ENCODE measurements at places on chromosomes 5 and 9.

GRCh38 chr5:157365732-157366131 lies 94.3 kb upstream of the NIPAL4 start:
- DNase-seq, result no peak

- no peak for DNase-seq
Observed at GRCh38 chr5:111537141-111538024, 25.0 kb upstream of the STARD4 start.

DNA sequence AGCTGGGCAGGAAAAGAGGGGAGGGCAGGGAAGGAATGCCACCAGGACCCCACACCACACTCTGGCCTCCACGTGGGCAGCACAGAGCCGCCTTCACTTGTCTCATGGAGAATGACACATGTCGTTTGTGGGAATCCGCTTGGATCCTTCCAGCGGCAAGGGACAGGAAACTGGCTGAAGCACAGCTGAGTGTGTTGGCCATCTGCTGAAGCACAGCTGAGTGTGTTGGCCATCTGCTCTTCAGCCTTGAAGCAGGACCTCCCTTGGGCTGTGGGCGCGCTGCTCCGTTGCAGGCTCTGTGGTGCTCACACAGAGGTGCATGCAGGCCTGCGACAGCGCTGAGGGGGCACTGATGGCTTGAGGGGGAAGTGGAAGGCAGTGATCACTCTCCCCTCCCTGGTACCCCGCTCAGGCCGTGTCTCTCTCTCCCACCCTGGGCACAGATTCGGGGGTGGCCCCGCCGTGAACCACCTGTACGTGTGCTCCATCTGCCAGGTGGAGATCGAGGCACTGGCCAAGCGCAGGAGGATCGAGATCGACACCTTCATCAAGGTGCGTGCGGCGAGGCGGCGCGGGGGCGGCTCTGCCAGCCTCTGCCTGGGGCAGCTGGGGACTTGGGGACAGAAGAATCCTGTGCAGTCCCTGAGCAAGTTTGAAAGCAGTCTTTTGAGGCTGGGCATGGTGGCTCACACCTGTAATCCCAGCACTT lies 40.6 kb downstream of the USP20 start:
- no peak for DNase-seq

DNA sequence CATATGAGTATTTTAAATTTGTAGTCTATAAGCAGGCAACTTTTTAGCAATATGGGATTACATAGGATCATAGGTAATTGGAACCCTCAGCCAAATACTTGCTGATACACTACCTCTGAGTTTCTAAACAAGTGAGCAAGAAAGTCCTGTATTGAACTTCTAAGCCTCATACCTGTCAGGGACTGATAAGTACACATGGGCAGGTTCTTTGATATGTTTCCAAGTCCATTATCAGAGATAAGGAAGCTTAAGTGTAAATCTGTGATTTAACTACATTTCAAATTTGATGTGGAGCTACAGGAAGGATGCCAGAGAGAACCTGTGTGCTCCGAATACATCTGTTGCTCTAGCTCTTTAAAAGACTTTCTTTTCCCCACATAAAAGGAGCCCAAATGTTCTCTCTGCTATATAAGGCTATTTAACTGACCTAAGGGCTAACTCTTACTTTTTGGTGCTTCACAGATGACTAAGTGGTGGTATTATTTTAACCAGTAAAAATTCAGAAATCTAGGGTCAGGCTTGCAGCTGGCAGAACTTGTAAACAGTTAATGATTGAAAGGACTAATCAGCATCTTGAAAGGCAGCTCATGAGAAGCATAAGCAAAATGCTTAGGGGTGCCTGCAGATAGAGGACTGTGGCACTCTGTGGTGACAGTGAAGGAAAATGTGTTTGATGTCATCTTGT lies 228.6 kb downstream of the NR3C1 start:
- peak; percentile 24 for DNase-seq

DNA sequence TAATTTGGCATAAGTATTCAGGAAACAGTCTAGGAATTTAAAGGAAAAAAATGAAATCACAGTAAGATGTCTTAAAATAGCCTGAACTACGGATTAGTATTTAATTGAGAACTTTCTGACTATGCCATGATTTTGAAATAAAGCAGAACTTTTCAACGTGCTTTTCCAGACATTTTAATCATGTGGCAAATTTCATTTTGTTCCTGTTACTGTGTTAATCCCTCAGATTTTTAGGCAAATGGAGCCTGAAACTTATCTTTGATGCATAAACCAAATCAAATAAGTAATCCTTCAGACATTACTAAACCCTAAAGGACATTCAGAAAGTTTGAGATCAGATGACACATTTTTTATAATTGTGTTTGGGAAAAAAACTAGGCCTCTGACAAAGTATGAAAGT lies 75.7 kb downstream of the FBN2 start:
- no peak for DNase-seq

DNA sequence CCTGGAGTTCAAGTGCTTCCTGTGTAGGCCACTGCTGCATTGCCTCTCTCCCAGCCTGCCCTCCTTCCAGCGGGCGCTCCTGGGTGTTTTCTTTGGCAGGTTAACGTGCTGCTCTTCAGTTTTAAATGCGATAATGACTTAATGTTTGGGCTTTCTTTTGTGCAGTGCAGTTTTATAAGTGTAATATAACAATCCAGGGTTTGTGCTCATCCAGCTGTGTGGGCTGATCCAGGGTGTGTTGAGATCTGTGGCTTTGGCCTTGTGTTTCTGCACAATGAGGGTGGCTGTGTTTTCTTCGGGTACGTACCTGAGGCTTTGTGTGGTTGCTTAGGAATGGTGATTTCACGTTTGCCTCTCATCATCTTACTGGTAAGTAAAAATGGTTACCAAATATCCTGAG lies 50.6 kb downstream of the PCSK5 start:
- no peak for DNase-seq

GRCh38 chr9:104911032-104911607 lies 16.8 kb downstream of the ABCA1 start:
- DNase-seq, result no peak

DNA sequence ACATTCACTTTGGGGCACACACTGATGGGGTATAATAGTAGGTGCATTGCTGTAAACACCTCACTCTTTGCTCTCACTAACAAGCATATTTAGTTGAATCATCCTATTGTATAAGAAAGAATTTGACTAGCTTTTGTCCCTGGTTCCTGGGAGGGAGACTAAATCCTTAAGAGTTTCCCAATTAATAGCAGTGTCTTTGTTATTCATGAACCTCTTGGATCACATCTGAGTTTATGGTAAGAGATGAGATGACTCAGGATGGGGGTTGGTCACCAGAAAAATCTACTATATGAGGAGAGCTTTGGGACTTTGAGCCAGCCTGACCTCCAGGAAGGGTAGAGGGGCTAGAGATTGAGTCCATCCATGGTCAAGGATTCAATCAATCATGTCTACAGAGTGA lies 56.8 kb downstream of the PUM3 start:
- DNase-seq, result no peak

GRCh38 chr9:90642570-90643539 lies at the start of gene DIRAS2:
Gene DIRAS2 (minus strand): TSS chr9:90642824. CDS start chr9:90613827, 28,997 bp downstream.
- peak; percentile 31 for DNase-seq

DNA sequence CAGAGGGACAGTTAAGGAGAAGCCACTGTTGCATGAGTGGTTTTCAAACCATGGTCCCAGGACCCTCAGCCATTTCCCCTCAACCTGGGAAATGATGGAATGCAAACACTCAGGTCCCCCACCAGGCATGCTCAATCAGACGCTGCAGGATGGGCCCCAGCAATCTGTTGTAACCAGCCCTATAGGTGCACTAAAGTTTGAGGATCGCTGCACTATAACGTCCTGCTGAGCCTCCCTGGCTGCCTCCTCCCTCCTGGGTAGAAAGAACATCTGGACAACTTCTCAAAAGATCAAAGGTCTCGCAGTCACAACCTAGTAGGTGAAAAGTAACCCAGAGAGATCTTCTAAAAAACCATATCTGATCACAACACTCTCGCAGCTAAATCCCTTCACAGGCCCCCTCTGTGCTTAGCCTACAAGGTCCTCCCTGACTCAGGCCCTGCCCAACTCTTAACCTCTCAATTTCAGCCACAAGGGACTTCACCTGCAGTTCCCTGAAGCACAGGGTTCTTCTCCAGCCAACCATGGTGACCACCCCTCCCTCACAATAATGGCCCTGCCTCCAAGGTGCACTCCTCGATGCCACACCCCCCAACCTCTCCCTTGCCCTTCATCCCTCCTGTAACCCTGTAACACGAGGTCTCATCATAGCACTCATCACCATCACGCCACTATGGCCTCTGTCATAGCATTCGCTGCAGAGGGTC lies 3.5 kb downstream of the SHB start:
- DNase-seq, result peak; percentile 74

DNA sequence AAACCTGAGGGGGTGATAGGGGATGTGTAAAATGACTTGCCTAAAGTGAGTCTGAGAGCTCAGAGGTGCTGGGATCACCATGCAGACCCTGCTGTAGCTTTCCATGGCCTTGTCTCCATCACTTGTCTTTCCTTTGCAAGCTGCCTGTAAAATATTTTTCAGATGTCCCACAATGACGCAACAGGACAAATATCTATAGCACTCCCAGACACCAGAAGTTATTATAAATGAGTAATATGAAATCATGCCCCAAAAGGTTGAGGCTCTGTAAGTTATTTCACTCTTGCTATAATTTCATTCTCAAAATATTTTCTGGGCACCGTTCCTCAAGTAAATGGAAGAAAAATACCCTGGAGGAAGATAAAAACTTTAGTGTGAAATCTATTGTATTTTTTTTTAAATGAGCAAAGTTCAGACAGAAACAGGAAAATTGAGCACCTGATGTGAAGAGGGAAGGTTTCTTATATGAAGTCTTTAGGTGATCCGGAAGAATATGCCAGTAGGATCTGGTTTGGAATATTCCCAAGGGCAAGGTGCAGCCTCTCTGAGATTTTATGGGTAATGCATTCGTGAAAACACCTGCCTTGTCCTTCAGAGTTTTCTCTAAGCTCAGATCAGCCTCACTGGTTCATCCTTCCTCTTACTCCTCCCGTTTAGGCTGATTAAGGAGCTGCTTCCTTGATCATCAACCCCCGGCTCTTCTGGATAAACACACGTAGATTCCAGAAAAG lies 138.3 kb upstream of the DMAC1 start:
- no peak for DNase-seq

GRCh38 chr5:157744051-157745011 lies 819 bp downstream of the LSM11 start:
- DNase-seq, result no peak

- DNase-seq, result no peak
Observed at GRCh38 chr5:76737846-76738245, 21.9 kb downstream of the F2R start.

- no peak for DNase-seq
Observed at GRCh38 chr5:164934039-164934438, 1428.6 kb downstream of the MAT2B start.

- DNase-seq, result no peak
Observed at GRCh38 chr9:16026886-16027285, 474.0 kb downstream of the CCDC171 start.

GRCh38 chr5:180959661-180960060 lies 29.0 kb upstream of the BTNL3 start:
- no peak for DNase-seq

- no peak for DNase-seq
Observed at GRCh38 chr5:95134326-95134725, 150.6 kb downstream of the MCTP1 start.

GRCh38 chr5:168471785-168472184 lies 14.5 kb upstream of the RARS1 start:
- no peak for DNase-seq

GRCh38 chr5:68217528-68217927 lies 2.0 kb downstream of the PIK3R1 start:
- DNase-seq, result no peak

DNA sequence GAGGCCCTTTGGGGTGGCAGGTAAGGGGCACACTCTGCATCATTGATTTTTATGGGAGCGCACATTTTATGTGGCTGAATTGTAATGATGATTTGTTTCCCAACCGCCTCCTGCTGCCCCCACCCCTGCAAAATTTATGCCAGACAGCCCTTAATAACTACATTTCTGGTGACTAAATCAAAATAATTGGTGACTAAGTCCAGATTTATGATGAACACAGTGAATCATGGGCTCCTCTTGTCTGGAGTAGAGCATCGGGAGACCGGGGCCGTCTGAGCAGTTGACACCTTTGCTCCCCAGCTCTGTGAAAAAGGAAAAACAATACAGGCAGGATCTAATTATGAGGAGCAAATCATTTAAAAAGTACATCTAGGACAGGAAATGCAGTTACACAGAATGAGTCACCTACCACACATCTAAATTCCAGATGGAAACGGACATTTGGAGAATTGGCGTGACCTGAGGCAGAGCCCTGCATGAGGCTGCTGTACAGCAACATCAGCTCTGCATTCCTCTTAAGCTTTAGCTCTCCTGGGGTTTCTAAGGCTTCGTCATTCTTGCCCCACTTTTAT lies 58.9 kb downstream of the DOCK2 start:
- no peak for DNase-seq

- DNase-seq, result no peak
Observed at GRCh38 chr5:164627021-164627420, 1121.6 kb downstream of the MAT2B start.

DNA sequence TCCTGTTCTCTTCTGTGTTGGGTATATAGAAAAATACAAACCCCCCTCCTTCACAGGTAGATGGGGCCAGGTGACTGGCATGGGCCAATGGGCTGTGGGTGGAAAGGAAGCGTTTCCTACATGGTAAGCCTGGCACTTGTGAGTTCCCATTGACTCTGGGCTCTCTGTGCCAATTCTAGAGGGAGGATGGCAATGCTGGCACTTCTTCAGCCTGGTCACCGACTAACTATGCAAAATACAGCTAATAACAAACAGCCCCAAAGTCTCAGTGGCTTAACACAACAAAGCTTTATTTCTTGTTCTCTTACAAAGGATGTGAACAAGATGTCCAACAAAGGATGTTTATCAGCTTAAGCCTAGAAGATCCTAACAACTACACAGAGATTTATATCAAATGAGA lies 258.1 kb downstream of the SYK start:
- no peak for DNase-seq

DNA sequence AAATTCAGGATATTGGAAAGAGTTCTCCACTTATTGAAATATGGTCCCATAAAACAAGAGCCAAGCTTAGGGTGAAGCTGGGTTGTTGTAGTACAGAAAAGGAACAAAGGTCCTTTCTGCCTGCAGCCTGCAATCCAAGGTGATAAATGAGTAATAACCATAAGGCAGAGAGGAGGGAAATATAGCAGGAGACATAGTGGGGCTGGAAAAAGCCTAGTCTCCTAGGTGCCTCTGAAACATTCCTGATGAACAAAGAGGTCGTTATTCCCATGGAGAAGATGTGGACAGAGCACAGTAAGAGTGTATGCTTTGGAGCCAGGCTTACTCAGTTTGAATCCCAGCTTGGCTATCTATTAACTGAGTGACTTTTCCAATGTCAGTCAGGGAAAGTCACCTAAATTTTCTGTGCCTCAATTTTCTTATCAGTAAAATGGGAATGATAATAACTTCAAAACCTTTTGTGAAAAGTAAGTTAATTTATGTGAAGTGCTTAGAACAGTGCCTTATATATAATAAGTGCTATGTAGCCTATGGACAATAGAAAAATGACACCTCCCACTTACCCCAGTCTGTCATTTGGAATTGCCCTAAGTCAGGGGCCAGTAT lies 110.8 kb upstream of the GRIN3A start:
- DNase-seq, result no peak
